Stimulated activated CD4-positive, alpha-beta T cell treated with anti-CD3 and anti-CD28 coated beads, Interleukin-1b, Interleukin-23, amount 100 ng/mL, for 1 hour (primary cell): ENCODE measurements at places on chromosomes 12 and 14.

DNA sequence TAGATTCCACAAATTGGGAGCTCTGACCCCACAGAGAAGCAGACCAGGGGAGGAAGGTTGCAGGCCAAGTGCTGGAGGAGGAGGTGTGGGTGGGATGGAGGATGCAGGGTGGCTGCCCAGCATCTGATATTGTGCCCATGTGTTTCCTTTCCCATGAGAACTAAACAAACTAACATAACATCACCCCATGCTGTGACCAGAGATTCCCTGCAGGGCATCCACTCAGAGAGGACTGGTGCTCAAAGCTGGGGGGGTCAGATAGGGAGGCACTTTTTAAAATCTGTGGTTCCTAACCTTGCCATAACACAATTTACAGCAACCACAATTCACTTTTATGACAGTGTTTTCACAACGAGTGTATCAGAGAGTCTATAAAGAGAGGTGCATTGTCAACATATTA is 1277.6 kb downstream of the AACS start:
- DNase-seq: no peak

DNA sequence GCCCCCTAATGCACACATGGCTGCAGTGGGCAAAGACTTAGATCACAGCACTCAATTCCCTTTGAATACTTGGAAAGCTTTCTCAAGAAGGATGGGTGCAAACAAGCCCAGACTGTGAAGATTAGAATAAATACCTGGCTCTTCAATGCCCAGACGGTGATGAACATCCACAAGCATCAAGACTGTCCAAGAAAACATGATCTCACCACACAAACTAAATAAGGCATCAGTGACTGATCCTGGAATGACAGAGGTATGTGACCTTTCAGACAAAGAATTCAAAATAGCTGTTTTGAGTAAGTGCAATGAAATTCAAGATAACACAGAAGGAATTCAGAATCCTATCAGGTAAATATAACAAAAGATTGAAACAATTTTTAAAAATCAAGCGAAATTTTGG is 43.8 kb upstream of the ZDHHC17 start:
- DNase-seq: no peak

- DNase-seq: no peak
Measured at GRCh38 chr12:27112871-27113270, 30.5 kb upstream of the C12orf71 start.

DNA sequence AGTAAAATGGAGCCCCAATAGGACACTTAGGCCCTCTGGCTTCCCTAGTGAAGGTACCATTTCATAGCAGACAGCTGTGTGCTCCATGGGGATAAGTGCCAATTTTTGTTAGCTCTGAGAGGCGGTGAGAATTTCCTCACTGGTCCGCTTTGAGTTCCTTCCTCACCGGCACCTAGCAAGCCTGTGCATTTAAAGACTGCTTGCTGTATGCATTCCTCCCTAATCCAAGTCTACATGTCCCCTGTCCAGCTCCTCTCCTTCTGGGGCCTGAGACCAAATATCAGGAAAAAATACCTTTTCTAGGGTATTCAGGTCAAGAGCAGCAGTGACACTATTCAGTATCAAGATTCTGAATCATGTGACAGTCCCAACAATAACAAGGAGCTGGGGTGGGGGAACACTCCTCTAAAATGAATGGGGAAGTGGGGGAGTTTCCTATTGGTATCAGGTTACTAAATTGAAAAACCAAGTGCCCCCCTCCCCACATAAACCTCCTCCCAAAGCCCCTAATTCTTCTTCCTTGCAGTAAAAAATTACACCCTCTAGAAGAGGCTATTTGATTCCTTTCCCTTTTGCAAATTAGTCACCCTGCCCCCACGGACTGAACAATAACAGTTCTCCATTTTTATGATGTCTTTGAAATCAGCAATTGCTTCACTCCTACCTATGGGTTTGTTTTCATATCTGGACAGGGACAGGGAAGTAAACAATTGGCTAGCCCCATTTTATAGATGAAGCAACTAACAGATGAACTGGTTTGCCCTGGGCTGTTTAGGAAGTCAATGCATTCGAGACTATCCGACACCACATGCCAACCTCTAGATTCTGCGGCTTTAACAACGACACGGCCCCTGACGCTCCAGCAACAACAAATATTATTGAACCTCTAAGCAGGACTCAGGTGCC is 28.9 kb downstream of the BCL11B start:
- DNase-seq: no peak

GRCh38 chr12:48997719-48998496 is 1.3 kb downstream of the DDN start:
- no peak for DNase-seq

GRCh38 chr12:104416585-104416984 is 40.2 kb upstream of the CHST11 start:
- no peak for DNase-seq

DNA sequence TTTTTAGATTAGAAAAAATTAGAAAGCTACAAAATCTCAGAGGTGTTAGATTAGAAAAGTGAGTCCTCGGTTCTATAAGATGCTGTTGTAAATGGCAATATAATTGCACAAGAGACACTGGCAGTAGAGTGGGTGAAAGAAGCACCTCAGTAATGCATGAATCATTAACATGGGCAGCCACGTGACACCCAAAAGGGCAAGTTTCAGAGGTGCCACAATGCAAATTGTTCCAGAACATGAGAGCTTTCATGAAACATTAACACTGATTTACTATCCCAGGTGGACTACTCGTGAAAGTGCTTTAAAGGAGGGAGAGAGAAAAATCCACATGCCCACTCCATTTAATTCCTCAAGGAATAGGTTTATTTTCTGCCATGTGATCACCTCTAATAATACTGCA is 108.4 kb downstream of the PTPRR start:
- DNase-seq: no peak

DNA sequence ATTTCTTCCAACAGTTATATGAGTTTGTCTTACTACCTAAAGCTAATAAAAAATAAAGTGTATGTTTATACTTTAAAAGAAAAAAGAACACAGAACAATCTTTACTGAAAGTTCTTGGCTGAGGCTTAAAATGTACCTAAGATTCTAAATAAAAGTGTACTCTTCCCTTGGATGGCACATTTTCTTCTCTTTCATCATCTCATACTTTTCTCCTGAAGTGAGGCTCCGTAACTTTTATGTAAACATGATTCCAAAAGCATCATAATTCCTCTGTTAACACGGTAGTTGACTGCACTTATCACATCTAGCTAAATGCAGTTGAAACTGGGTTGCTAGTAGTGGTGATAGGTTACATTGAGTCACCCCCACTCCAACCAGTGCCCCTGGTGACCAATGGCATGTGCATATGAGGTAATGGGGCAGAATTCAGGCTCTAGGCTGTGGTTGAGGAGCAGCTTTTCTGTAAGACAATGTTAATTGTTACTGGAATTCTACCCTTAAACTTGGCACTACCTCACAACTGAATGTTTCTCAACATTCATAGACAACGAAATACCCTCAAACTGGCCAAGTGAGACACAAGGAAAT is 38.4 kb downstream of the WASHC3 start:
- no peak for DNase-seq

- DNase-seq: no peak
Measured at GRCh38 chr14:101135796-101136742, 232.5 kb upstream of the RTL1 start.

- no peak for DNase-seq
Measured at GRCh38 chr14:34000396-34000795, 49.5 kb upstream of the EGLN3 start.

DNA sequence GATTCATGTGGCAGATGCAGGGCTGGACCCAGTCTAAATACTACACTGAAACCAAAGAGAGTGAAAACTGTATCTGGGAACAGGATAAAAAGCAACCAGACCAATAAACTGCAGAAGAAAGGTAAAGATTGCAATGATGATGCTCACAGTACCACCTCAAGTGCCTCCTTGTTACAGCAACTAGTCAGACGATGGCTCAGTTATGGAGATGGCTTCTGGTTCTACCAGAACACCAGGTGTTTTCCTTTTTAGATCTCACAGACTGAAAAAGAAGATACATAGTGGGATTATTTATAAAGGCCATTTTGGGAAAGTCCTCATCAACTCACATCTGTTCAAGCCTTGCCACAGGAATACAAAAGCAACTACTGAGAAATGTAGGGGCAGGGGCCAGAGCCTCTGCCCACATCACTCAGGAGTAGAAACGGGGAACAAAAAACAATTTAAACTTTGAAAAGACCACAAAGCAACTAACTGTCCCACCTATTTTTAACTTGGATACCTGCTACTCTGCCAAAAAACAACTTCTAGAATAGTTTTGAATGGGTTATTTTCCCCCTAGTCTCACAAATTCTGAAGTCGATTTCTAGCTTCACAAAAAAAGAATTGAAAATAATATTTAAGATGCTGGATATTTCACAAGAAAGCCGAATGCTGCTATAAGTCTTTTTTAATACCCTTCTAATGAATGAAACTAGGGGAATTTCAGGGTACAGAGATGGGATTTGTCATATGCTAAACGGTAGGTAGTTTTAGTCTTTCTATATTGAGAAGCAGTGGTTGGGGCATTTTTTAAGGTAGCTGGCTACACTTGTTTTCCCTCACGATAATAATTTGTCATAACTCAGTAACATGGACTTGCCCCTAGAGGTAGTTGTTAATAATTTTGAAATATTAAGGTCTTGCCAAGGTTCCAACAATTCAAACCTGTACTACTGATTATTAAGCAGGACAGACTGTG is 197.2 kb upstream of the TMPO start:
- DNase-seq: no peak

GRCh38 chr14:75803765-75804164 is 142.7 kb downstream of the TTLL5 start:
- no peak for DNase-seq

DNA sequence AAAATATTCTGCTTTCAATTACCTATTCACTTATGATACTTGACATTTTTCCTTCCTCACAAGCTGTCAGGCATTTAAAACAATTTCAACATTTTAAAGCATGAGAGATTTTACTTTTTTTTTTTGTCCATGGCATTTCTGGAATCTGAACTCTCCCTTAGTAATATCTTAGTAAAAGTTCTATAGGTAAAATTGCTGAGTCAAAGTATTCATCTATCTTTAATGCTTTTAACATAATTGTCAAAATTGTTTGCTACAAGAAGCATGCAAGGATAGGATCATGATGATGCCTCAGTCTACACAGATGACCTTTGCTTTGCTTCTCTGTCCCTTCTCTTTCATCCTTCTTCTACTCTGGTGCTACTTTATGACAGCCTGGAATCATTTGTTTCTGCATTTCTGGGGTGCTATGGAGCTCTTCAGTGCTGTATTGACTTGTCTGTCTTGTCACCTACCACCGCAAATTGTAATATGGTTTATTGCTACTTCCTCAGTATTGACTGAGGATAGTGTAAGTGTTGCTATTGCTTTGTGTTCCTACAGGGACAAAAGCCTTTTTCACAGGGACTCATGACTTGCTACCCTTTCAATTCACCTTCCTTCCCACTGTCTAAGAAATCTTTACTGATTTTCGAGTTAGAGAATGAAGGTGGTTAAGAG is 589.8 kb upstream of the ATP2B1 start:
- no peak for DNase-seq

DNA sequence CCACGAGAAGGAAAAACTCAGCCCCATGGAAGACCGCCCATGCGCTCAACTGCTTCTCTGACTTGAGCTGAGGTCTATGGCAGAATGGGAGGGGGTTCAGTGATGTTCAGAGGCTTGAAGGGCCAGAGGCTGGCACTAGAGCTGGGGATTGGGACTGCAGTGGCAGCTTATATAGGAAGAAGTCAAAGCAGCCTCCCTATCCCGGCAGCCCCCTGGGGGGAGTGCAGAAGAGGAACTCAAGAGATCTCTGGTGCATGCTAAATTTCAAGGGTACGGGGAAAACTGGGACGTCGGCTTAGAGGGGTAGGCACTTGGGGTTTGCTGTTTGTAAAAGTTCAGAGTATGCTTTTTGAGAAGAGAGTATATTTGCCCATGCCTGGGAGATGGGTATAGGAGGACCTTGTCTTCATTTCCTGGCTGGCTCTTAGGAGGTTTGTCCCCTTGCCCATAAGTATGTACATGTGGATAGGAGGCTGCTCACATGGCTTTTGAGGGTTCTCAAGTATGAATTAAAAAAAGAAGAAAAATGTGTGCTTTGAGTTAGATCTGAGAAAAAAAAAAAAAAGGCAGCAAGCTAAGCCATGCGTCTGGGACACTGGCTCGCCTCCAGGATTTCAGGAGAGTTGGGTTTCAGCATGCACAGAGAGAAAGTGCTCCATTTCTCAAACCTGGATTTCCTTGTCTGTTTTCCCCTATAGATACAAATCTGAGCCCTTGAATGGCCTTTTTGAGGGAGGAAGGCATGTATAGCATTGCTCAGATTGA is 3.2 kb upstream of the MEG3 start:
- DNase-seq: no peak

- DNase-seq: no peak
Measured at GRCh38 chr12:26647088-26647487, 185.9 kb downstream of the ITPR2 start.

DNA sequence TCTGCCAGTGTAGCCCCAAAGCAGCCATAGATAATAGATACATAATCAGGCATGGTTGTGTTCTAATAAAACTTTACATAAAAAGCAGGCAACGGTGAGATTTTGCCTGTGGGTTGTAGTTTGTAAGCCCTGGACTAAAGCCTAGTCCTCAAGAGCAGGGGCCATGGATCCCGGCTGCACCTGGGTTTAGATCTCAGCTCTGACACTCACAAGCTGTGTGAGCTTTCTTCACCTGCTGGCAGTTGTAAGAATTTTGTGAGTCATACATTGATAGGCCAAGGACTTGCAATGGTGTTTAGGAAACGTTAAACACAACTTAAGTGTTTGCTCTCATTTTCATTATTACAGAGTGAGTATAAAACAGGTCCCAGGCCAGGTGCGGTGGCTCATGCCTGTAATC is 395.8 kb upstream of the TBX3 start:
- DNase-seq: no peak

- DNase-seq: no peak
Measured at GRCh38 chr12:87230441-87230840, 798.8 kb downstream of the C12orf50 start.

- DNase-seq: no peak
Measured at GRCh38 chr14:71478542-71478941, 453.7 kb upstream of the RGS6 start.

GRCh38 chr12:66925083-66925482 is 246.2 kb upstream of the GRIP1 start:
- DNase-seq: no peak
